ENCODE measurements at places on chromosomes 13 and 19. TPM values are rescaled to one million over a fixed set of nuclear protein-coding genes. Genes with fewer than 3 reads are reported as not detected.

F2RL3 gene
- total RNA-seq, result not detected

- no peaks in the 10 kb centered on the region for H3K36me3 ChIP-seq
- no peak overlapping the region for H3K4me3 ChIP-seq
- no peaks in the 10 kb centered on the region for H3K27me3 ChIP-seq
- DNase-seq, result no peak
- no peaks in the 10 kb centered on the region for H3K4me1 ChIP-seq
Measured at GRCh38 chr13:81104035-81104715, 763.2 kb upstream of the SPRY2 start.

DNA sequence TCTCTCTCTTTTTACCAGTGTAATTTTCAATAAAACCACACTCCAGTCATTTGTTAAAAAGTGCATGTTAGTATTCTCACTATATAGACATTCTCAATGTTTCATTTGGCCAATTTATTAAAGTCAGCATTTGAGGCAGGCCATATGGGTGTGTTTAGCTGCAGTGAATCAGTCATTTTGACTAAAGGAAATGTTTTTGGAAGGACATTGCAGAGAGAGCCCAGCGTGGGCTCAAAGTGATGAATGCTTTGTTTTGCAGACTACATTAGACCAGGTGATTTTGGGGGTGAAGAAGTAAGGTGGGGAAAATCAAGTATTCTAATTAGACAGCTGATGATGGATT lies 116.7 kb downstream of the POSTN start:
- no peak for DNase-seq
- no peaks in the 10 kb centered on the region for H3K36me3 ChIP-seq
- H3K4me1 ChIP-seq, result no peaks in the 10 kb centered on the region

ZNF571 gene
- 13.0 TPM for total RNA-seq

DNA sequence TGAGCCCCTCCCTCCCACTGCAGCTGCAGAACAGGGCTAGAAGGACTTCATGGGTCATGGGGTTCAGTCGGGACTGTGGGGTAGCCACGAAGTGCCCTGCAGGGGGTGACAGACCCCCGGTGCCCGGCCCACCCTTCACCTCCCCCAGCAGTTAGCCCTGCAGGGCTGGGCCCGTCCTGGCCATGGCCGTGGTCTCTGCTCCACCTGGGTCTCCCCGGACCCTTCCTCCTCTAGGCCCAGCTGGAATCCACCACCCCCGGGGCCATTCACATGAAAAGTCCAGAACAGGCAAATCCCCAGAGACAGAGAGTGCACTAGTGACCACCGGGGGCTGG lies 17.3 kb downstream of the MKNK2 start:
- no peak overlapping the region for H3K27ac ChIP-seq
- no peaks in the 10 kb centered on the region for H3K27me3 ChIP-seq
- no peak for DNase-seq
- no peaks in the 10 kb centered on the region for H3K36me3 ChIP-seq
- no peak overlapping the region for H3K4me3 ChIP-seq

- H3K27ac ChIP-seq, result peak overlapping the region; percentile 89
- peak overlapping the region; percentile 53 for H3K4me3 ChIP-seq
- DNase-seq, result no peak
- H3K4me1 ChIP-seq, result peaks cover 35% of the 10 kb centered on the region
- no peaks in the 10 kb centered on the region for H3K27me3 ChIP-seq
Measured at GRCh38 chr13:102854675-102855074, 8.8 kb downstream of the ERCC5 start.

SIGLEC10 gene
- 1.2 TPM for total RNA-seq

CFAP97D2 gene
- total RNA-seq, result 1.5 TPM

All from naive thymus-derived CD8-positive, alpha-beta T cell (primary cell).